ENCODE measurements at places on chromosomes 13 and 19. TPM values are rescaled to one million over a fixed set of nuclear protein-coding genes. Genes with fewer than 3 reads are reported as not detected.
A peak's percentile ranks its signal among the peaks of the same experiment; 100 is the strongest.

DNA sequence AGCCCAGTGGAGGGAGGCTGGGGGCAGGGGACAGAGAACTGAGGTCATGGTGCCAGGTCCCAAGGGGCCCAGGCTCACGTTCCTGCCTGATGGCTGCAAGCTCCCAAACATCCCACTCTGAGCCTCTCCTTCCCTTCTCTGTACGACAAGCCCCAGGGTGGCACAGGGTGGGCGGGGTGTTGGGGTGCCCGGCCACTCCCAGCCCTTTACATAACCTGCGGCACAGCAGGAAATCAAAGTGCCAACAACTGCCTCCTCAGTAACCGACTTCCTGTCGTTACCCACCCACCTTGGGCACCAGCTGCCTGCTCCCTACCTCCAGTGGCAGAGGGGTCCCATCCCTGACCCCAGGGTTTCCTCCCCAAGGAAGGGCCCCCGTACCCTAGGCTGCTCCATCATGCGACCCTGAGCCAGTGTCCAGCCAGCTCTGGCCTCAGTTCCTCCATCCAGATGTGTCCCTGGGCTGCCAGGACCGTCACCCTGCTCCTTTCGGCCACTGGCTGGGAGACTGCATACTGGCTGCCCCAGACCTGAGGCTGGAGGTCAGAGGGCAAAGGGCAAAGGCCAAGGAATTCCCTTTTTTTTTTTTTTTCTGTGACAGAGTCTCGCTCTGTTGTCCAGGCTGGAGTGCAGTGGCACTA is 27.7 kb upstream of the NFIC start:
- no peak for DNase-seq

PVR gene
- total RNA-seq: 26.5 TPM

GRCh38 chr13:96650301-96650886 is 343.9 kb downstream of the OXGR1 start:
- no peak for DNase-seq

DNA sequence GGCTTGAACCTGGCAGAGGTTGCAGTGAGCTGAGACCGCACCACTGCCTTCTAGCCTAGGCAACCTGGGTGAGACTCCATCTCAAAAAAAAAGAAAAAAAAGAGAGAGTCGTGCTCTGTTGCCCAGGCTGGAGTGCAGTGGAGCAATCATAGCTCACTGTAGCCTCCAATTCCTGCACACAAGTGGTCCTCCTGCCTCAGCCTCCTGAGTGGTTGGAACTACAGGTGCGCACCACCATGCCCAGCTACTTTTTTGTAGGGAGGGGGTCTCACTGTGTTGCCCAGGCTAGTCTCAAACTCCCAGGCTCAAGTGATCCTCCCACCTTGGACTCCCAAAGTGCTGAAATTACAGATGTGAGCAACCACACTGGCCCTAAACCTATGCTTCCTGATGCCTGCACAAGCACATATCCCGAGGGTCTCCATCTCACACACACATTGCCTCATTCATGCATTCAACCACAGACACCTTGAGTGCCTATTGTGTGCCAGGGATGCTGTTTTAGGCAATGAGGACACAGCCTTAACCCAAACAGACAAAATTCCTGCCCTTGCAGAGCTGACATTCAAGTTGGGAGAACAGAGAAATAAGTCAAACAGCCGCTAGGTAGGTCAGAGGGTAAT is 2.2 kb downstream of the ANGPTL6 start:
- no peak for DNase-seq

- no peak for DNase-seq
Observed at GRCh38 chr13:40232311-40233040, 434.0 kb downstream of the FOXO1 start.

CEACAM18 gene
- total RNA-seq: not detected

FBXO17 gene
- total RNA-seq: 3.6 TPM

- DNase-seq: no peak
Observed at GRCh38 chr13:24741016-24741662, 22.8 kb upstream of the RNF17 start.

DNA sequence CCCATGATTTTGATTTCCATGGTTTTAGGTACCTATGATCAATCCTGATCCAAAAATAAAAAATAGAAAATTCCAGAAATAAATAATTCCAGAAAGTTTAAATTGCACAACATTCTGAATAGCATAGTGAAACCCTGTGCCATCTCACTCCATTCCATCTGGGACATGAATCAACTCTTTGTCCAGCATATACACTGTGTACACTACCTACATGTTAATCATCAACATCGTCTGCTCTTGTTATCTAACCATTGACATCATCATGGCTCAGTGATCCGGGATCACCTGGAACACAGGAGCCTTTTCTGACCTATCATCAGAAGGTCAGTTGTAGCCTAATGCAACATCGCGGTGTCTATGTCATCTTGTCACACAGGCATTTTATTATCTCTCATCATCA is 75.6 kb downstream of the MYO16 start:
- DNase-seq: no peak

SAFB2 gene
- 44.3 TPM for total RNA-seq

DNA sequence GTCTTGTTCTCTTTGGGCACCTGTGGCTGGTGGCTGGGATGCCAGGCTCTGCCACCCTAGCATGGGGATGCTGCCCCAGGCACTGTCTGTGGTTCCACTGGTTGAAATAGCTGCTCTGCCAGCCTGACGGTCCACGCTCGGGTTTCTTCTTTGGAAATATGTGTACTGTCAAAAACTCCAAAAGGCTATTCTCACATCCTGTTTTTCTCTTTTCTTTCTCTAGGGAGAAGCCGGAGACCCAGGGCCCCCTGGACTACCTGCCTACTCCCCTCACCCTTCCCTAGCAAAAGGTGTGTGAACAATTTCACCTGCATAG is 115.0 kb downstream of the RAB20 start:
- DNase-seq: no peak

- DNase-seq: no peak
Observed at GRCh38 chr19:19540715-19541515, 2.9 kb downstream of the CILP2 start.

GRCh38 chr19:45484273-45484945 is 12.4 kb downstream of the RTN2 start:
- DNase-seq: no peak

APC2 gene
- 141 TPM for total RNA-seq

- no peak for DNase-seq
Observed at GRCh38 chr19:41416194-41416674, 10.9 kb downstream of the B3GNT8 start.

GRCh38 chr19:40974633-40975037 is 16.4 kb upstream of the CYP2B6 start:
- no peak for DNase-seq

- no peak for DNase-seq
Observed at GRCh38 chr13:76656500-76656899, 229.7 kb downstream of the KCTD12 start.

DNA sequence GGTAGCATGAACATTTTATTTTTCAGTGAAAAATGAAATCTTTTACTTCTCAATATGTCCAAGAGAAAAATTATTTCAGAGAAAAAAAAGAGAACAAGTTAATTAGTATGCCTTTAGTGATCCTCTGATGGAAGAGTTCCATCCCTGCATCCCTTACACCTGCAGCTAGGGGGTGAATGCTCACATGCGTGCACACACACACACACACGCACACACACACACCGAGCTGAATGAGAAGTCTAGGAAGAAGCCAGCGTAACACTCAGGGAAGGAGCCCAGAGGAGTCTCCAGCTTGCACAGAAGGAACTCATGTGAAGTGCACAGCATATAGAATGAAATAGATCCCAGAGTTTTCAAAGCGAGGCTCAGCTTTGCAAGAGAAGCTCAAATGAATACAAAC is 510.5 kb downstream of the IRS2 start:
- no peak for DNase-seq

DNA sequence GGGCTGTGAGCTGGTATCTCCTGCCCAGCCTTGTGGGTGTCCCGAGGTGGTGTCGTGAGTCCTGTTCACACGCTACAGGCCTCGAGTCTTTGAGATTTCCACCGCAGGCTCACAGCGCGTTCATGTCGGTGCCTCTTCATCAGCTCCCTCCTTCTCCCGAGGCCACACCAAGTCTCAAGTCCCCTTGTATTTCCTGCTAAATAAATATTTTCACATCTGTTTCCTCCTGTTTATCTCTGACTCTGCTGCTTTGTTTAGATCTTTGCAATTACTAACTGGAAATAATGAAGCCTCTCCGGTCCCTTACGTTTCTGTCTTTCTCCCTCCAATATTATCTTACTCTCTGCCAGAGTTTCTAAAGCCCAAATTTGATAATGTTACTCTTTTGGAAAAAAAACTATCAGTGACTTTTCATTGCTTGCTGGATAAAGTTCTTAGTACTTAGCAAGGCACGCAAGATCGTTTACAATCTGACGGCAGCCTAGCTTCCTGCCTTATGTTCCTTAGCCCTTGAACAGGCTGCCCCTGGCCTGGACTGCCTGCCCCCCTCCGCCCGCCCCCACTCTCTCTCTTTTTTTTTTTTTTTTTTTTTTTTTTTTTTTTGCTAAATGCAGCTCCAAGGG is 130.5 kb upstream of the RNF113B start:
- DNase-seq: no peak

- no peak for DNase-seq
Observed at GRCh38 chr13:96141032-96141431, 51.1 kb downstream of the HS6ST3 start.

GRCh38 chr19:35671818-35672217 is 5.5 kb downstream of the UPK1A start:
- DNase-seq: no peak

- no peak for DNase-seq
Observed at GRCh38 chr19:7004313-7004931, 16.8 kb downstream of the MBD3L2B start.

- DNase-seq: no peak
Observed at GRCh38 chr13:111066544-111066943, 48.6 kb upstream of the ARHGEF7 start.

- DNase-seq: no peak
Observed at GRCh38 chr19:4592445-4592844, 33.0 kb upstream of the SEMA6B start.

DNA sequence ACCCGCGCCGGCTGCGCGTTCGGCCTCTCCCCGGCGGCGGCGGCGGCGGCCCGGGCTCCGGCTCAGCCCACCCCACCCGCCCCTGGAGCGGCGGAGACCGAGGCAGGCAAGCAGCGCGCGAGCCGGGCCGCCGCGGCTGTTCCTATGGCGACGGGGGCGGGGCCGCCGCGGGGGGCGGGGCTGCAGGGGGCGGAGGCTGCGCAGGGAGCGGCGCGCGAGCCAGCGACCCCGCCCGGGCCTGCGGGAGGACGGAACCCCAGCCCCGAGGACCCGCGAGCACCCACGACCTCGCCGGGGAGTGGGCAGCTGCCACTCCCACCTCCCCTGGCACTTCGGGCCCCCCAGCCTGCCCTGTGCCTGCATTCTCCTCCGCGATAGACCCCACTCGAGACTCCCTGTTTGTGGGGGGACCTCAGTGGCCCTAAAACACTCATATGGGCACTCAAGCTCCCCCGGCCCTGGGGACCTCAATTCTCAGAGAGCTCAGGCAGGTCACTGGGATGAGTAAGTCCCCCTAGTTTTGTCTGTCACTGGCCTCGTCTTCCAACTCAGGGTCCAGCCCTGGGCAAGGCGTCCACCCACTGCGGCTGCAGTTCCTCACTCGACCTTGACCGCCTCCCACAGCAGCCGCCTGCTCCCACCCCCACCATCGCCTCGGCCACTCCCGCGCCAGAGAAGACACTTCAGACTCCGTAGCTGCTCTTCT is at the start of gene CTXN1:
TSS of gene CTXN1 (minus strand) at position 115 of the 706 bp plus-strand sequence. CDS start 597 bp downstream, outside the sequence.
- DNase-seq: peak; percentile 38

GRCh38 chr13:104980586-104980985 is 1554.9 kb downstream of the EFNB2 start:
- no peak for DNase-seq

GRCh38 chr13:67772807-67773453 is 542.8 kb upstream of the PCDH9 start:
- DNase-seq: no peak

KCNK6 gene
- 0.31 TPM for total RNA-seq

GRCh38 chr19:32350987-32351348 is 5.6 kb downstream of the ZNF507 start:
- no peak for DNase-seq

IGFL3 gene
- total RNA-seq: not detected

DNA sequence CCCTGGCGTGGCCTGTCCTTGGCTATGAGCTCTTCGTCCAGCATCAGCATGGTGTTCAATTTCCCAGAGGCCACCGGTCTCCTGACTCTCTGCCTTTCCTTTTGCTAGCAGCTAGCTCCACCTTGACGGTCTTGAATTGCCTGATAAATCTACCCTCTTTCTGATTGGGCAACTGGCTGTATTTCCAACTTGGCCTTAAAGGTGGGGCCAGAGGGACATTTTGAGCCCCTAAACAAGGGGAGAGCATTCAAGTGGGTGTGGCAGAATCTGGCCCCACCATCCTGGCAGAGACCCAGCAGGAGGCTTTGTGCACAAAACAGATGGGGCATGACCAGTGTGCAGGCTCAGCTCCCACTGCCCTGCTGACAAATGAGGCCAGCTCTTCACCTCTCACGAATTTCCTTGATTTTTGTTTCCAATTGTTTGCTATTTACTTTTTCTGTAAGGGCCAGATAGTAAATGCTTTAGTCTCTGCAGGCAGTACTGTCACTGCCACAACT is 148.9 kb upstream of the VSTM2B start:
- no peak for DNase-seq

ZNF468 gene
- total RNA-seq: 38.5 TPM
